ENCODE measurements at places on chromosomes 16 and 17. TPM values are rescaled to one million over a fixed set of nuclear protein-coding genes. Genes with fewer than 3 reads are reported as not detected.

DNA sequence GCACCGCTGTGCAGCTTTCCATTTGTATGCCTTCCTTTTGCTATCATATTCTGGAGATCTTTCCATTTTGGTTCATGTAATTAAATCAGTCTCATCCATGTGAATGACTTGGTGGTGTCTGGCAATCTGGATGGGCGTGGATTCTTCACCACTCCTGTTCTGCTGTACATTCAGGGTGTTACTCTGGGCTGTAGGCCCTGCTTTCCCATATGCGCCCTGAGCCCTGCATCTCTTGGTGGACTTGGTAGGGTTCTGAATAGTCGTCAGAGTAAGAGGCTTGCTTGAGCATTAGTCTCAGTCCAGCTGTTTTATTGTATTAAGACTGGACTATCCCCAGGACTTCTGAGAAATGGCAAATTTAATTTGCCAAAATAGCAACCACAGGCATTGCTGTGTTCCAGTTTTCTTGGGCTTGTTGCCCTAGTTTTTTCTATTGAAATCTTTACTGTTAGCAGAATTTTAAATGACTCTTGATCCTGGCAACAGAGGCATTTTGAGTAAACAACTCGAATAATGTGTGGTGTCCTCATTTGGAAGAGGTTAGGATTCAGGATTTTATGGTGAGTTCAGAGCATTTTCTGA, 14.9 kb downstream of the BANP start:
- no peak for DNase-seq

GRCh38 chr16:15592324-15592723, 50.6 kb downstream of the MARF1 start:
- DNase-seq = no peak

GRCh38 chr17:1398931-1399678, 917 bp downstream of the YWHAE start:
- peak; percentile 11 for DNase-seq

GRCh38 chr17:57404073-57404472, 147.8 kb downstream of the MSI2 start:
- no peak for DNase-seq

- peak; percentile 37 for DNase-seq
Observed at GRCh38 chr17:78958641-78959127, 21.0 kb downstream of the LGALS3BP start.

DNA sequence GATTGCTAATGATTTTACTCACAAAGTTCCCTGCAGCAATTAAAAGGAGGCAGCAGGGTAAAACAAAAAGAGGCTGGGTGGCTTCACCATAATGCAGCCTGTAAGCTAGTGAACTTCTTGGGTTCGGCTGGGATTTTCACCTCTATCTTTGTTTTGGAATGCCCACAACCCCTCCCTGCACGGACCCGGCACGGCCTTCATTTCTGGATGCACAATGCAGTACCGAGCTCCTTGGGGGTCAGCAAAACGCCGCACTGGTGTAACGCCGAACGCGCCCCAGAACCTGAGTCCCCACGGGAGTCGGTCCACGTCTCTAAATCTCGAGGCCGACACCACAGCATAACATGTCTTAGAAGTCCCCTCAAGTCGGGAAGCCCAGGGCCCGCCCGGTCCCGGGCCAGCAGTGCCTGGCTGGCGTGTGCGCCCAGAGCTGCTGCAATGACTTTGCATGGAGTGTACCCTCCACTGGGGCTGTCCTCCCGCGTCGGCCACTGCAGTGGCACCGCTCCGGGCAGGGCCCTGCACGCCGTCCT, 759 bp downstream of the UBE2O start:
- DNase-seq = no peak

GRCh38 chr17:19242323-19242722, 5.2 kb downstream of the EPN2 start:
- DNase-seq = no peak

DNA sequence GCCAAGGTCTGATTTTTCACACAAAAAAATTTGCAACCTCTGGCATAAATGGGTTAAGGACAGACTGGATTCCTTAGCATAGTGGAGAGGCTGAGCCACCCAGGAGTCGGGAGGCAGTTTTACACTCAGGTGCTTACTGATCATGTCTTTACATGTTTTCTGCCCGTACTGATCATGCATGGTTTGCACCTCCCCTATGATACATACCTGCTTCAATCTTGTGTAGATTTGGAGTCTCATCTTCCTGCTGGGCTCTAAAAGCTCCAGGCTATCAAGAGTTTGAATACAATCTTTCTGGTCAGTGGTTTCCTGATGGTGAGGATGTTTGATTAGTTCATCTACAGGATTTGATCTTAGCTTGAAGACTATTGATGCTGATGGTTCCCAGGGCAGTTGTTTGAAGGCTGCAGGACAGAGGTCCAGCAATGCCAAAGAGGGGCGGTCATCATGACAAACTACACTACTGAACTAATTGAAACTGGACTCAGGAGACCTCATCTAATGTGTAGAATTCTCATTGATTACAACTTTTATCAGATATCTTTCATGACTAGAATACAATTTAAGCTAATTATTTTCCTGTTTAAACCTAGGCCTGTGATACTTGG, 6.9 kb downstream of the C1QBP start:
- no peak for DNase-seq

DNA sequence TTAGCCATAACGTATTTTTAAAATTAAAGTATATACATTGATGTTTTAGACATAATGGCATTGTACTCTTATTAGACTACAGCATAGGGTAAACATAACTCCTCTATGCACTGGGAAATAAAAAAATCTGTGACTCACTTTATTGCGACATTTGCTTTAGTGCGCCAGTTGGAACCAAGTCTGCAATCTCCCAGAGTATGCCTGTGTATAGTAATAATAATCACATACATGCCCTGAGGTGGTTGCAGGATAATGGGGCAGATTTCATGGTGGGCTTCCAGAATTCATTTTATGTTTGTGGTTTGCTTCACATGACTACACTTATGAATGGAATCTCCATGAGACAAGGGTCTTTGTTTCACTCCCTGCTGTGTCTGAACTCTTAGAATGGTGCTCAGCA, 66.9 kb upstream of the N4BP1 start:
- peak; percentile 31 for DNase-seq

DNA sequence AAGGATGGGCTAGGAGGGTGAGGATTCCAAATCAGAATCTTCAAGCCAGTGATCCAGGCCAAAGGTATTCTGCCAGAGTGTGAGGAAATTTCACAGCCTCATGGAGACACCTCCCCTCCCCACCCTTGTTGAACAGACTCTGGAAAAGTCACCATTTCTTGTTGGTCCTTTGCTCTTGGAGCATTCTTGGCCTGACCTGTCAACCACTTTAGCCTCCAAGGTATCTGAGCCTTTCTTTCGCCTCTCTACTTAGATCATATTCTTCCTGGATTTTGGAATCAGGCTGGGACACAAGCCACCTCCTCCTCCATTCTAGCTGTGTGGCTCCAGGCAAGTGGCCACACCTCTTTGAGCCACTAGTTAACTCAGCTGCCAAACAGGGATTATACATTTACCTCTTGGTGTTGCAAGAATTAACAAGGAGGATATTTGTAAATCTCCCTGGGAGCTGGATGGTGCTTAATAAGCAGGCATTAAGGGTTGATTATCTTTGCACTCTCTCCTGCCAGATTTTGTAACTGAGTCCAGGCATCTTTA, 193.5 kb downstream of the WWOX start:
- DNase-seq = no peak

- peak; percentile 50 for DNase-seq
Observed at GRCh38 chr17:69523244-69523861, 108.9 kb downstream of the MAP2K6 start.

GRCh38 chr17:67746704-67747571, 29.2 kb downstream of the NOL11 start:
- no peak for DNase-seq

DNA sequence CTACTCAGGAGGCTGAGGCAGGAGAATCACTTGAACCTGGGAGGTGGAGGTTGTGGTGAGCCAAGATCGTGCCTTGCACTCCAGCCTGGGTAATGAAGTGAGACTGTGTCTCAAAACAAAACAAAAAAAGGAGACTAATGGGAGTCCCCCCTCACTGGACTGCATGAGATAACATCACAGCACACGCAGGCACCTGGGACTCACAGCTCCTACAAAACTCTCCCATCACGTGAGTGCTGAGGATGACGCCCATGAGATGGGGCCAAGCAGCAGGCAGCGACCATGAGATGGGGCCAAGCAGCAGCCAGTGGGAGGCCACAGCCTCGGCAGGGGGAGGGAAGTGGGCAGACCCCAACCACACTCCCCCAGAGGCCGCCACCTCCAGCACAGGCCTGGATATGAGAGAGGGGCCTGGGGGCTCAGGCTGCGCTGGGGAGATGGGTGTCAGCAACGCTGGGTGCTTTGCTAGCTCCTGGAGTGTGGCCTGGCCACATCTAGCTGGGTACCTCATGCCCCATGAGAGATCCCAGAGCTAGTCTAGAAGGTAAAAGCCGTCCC, 15.4 kb downstream of the DNAAF8 start:
- no peak for DNase-seq

- DNase-seq = no peak
Observed at GRCh38 chr17:19644493-19645210, 3.9 kb upstream of the ALDH3A2 start.

DNA sequence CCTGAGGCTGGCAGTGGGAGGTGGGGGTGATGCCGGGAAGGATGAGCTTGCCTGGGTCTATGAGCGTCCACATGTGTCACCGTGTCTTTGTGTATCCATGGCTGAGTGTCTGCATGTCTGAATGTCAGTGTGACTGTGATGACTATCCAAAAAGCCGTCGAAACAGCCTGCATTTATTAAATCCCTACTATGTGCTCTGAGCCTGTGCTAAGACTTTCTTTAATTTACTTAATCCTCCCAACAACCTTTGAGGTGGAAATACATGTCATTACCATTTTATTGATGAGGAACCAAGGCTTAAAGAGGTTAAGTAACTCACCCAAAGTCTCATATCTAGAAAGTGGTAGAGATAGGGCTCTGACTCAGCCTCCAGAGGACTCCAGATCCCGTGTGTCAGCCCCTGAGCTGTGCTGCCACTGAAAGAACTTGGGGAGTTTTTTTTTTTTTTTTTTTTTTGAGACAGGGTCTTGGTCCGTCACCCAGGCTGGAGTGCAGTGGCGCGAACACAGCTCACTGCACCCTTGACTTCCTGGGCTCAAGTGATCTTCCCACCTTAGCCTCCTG, 20.0 kb downstream of the ARHGAP23 start:
- DNase-seq = no peak

- no peak for DNase-seq
Observed at GRCh38 chr16:28126684-28127620, 63.4 kb upstream of the GSG1L start.

GRCh38 chr16:78421181-78421708, 321.8 kb downstream of the WWOX start:
- DNase-seq = no peak

GRCh38 chr17:42783062-42783790, 2.8 kb downstream of the WNK4 start:
- peak; percentile 47 for DNase-seq

DNA sequence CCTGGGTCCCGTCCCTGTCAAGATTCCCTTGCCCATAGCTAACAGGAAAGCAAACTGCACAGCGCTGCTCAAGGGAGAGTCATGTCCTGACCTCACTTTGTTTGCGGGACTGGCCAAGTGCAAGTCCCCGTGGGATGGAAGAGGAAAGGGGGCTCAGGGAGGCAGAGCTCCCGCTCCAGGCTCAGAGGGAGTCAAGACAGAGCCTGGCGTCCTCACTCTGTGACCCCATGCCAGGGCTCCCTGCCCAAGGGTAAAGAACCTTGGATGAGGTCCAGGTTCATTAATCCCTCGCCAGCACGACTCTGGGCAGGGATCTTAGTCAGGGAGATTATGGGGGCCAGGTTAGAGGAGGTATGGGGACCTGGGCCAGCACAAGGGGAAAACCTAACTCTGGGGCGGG, 51.5 kb upstream of the CBX4 start:
- DNase-seq = no peak

- no peak for DNase-seq
Observed at GRCh38 chr16:79051313-79051712, 549.2 kb downstream of the MAF start.

DNA sequence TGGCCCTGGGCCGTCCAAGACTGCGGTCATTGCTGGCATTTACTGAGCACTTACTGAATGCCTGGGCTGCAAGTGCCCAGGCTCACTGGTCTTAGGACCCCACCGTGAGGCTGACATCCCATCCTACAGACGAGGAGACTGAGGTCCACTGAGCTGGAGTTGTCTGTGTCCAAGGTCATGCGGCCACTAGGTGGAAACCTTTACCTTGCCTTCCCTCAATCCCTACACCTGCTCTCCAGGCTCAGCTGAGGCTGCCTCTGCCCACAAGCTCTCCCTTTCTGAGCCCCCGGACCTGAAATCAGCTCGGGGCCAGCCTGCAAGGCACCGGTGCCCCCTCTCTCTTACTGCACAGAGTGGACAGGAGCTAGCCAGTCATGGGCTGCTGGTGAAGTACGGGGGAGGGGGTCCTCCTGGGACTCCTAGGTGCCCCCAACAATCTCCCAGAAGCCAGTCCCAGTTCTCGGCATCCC, 1.5 kb downstream of the CASKIN1 start:
- DNase-seq = peak; percentile 33

DNA sequence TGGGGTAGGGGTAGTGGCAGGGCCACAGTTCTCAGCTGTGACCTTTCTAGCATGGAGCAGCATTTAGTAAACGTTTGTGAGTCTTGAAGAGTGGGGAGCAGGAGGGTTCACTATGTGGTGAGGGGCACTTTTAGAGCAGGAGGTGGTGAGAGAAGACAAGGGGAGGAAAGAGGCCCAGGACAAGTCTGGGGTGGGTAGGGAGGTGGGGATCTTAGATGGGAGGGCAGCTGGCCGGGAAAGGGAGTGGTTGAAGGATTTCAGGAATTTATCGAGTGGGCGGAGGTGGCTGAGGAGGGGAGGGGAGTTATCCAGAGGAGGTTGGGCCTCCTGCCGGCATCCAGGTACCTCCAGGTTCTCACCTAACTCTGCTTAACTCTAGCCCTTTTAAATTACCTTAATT, 1.9 kb downstream of the CLEC16A start:
- DNase-seq = no peak

DNA sequence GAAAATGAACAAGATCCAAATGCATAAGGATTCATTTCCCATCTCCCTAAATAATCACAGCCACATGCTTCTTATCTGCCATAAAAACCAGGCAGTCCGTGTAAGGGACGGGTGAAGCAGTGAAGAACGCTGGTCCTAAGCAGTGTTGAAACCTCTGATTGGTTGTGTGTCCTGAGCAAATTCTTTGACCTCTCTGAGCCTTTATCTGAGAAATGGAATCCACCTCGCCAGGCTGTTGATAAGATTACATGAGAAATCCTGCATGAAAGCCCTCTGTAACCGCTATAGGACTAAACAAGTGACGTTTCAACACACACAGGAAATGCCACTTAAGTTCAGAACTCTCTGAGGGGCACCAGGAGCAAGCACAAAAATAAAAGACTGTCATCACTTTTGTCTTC, 26.8 kb downstream of the GAS7 start:
- DNase-seq = no peak

The RND2 gene
- not detected for total RNA-seq

The TNFSF13 gene
- 0.10 TPM for total RNA-seq

The KRT23 gene
- total RNA-seq = 0.20 TPM

The SSTR5 gene
- total RNA-seq = not detected

The SPDYE4 gene
- total RNA-seq = not detected

The CACNG5 gene
- not detected for total RNA-seq

The SLFN13 gene
- 0.84 TPM for total RNA-seq

The MYH2 gene
- not detected for total RNA-seq

The MYH11 gene
- total RNA-seq = not detected

The MYH13 gene
- under 0.01 TPM for total RNA-seq

The BHLHA9 gene
- not detected for total RNA-seq

The CD300LF gene
- not detected for total RNA-seq

The CCL4 gene
- total RNA-seq = not detected

The NTHL1 gene
- total RNA-seq = 24.8 TPM

The CCDC78 gene
- 0.12 TPM for total RNA-seq

The CA5A gene
- total RNA-seq = not detected

The SLC5A10 gene
- total RNA-seq = not detected

The CCL8 gene
- total RNA-seq = not detected

The TP53TG3C gene
- total RNA-seq = not detected

The SLC6A2 gene
- not detected for total RNA-seq
